Kidney tubule cell (primary cell): ENCODE measurements at places on chromosomes 5 and 9.
A peak's percentile ranks its signal among the peaks of the same experiment; 100 is the strongest.

GRCh38 chr5:10536511-10536910 lies 27.4 kb upstream of the ANKRD33B start:
- DNase-seq: no peak

DNA sequence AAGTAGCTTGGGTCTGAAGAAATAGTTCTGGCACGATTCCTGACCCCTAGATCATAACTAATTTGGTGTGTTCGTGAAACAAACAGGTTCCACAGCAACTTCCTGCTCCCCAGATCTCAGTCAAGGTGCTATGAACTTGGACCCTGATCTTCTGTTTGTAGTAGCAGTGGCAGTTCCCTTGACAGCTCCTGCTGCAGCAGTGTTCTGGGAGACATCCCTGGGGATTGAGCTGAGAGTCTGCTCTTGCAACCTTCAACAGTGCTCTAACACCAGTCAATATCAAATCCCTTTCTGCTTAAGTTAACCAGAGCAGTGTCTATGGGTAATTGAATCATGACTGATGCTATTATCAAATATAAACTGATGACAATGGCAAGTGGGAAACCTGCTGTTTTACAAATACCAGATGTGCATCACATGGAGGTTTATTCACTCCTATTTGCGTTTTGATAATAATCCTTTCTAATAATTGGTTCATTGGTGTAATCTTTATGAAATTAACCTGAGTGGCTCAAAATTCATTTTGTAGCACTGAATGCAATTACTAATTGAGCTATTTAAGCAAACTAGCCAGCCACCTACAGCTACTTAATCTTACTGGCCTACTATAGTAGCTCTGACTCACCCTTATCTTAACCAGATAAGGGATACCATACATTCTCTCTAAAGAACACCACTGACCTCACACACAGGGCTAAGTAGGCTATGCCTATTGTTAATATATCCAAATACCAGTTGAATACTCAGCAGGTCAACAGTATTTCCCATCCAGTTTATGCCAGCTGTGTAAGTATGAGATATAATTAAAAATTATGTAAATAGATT lies 21.9 kb downstream of the KDM4C start:
- peak; percentile 17 for DNase-seq

DNA sequence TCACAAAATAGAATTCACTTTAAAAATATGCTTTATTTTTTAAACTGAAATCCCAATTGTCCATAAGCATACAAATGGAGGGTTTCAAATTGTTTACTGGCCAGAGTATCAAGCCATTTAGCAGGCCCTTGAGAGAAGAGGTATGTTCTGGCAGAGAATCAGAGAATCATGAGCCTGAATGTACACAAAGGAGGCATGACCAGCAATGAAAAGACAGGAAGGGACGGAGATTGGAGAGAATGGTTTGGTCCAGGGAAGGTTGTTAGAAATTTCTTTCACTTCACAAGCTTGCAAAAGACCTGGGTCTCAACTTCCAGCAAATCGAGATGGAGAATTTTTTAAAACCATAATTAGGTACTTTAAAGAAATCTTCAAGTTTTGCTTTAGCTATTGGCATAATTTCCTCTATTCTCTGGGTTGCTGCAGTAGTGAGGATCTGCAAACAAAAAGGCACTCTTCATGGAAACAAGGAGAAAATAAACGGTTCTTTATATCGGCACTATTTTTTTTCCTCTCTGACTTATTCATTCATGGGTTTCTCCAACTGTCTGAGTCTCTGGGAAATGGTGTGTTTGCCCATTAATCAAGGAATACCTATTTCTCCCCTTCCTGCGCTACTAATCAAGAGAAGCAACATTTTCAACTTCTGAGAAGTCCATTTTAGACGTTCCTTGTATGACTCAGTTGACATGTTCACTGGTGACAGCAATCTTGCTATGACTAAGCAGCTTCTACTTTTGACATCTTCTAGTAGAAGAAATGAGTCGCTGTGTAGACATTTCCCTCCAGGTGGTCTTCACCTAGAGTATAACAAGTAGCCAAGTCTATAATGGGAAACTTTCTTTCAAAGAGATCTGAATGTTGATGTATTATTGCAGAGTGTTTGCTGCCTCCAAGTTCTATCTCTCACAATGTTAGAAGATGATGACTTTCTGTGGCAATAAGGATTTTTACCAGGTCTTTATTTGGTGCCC lies 23.1 kb upstream of the ERCC6L2 start:
- DNase-seq: peak; percentile 91

GRCh38 chr5:1429066-1429465 lies 16.2 kb downstream of the SLC6A3 start:
- DNase-seq: no peak
